ENCODE measurements at places on chromosomes 16 and 17. TPM values are rescaled to one million over a fixed set of nuclear protein-coding genes. Genes with fewer than 3 reads are reported as not detected.

The LRRC37A3 gene
- 27.3 TPM for total RNA-seq

The SLC35G6 gene
- total RNA-seq: not detected

GRCh38 chr17:44786551-44787081, 27.8 kb downstream of the ADAM11 start:
- no peak for DNase-seq

GRCh38 chr17:41015454-41015853, 6.5 kb upstream of the KRTAP3-1 start:
- DNase-seq: no peak

DNA sequence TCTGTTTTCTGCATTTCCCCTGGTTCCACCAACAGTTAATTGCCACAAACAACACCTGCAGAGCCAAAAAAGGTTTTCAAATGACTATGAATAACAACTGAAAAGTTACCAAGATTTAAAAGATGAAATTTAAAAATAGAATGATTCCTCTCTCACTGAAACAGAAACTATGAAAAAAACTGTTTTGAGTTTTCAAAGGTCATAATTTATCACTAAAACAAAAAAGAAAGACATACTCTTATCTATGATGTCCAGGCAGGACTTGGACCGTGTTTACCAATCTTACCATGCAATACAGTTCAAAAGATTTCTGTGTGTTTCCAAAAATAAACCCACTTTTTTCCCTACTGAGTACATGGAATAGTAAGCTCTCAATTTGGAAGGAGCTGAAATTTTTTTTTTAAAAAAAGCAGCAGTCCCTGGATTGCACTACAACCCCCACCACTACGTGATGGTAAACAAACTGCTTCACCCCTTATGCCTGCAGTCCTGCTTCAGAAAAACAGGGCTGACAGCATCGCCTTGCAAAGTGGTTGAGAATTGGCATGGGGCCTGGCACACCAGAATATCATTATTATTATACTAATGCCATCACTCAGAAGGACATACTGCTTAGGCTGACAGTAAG, 8.5 kb downstream of the TXNDC11 start:
- no peak for DNase-seq

- no peak for DNase-seq
Measured at GRCh38 chr17:78716292-78716691, 65.8 kb downstream of the CYTH1 start.

DNA sequence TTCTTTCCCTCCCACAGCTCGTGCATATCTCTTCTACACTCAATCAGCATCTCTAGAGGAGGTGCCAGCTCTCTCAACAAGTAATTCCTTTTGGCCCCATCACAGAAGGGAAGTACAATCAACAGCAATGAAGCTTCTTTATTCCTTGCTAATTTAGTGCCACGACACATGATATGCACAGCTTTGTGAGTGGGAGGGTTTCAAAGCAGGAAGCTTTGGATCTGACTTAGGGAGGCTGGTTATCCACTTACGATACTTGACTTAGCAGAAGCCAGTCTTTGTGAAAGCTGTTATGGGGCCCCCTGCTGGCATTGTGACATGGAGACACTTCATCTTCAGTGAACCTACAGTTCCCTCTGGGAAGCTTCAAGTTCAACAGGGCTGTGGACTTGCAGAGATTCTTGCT, 81.0 kb downstream of the TMEM100 start:
- DNase-seq: no peak

- no peak for DNase-seq
Measured at GRCh38 chr16:8620535-8620934, 963 bp upstream of the METTL22 start.

GRCh38 chr16:49620158-49620868, 235.6 kb downstream of the ZNF423 start:
- DNase-seq: peak; percentile 92

DNA sequence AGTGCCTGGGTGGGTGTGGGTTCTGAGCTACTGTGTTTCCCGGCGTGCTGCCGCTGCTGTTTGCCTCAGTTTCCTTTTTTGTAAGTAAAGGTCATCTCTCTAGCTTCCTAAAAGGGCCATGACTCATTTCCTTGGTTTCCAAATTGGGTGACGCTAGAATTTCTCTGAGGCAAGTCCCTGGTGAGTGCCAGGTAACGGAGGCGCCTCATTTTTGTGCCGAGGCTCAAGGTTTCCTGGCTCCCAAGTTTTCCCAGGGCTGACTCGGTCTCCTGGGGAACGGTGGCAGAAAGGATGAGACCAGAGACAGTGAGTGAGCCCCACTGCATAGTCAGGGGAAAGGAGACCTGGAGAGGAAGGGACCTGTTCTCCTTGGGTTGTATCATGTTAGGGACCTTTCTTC, 20.3 kb downstream of the MSI2 start:
- DNase-seq: no peak

DNA sequence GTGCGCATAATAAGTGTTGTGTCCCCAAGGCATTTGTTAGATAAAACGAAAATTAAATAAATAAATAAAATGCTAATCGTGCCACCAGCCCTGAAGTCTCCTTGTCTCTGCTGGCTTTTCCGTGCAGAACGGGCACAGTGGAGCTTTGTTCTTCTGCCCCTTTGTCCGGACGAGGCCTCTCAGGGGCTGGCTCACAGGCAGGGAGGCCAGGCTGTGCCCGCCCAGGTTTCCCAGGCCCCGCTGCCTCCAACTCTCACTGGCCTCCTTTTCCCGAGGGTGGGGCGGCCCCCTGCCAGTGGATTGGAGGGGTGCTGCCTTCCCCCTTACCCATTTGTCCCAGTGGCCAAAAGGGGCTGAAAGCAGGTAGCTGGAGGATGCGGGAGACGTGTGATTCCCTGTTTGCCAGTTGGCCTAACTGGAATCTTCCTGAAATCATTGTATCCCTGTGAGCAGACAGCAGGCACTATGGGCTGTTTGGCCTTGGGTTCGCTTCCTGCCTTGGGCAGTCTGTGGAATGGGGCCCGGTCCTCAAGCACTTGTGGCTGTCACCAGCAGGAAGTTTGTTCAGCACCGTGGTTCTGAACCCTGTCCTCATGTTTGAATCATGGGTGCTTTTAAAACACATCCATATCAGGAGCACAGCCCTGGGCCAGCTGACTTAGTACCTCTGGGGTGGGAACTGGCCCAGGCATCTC, 64.4 kb downstream of the KSR1 start:
- DNase-seq: no peak

All from osteocyte (in vitro differentiated cells).